ENCODE measurements at places on chromosomes 12 and 14.

GRCh38 chr12:113642216-113642615, 170.5 kb upstream of the LHX5 start:
- DNase-seq: no peak

DNA sequence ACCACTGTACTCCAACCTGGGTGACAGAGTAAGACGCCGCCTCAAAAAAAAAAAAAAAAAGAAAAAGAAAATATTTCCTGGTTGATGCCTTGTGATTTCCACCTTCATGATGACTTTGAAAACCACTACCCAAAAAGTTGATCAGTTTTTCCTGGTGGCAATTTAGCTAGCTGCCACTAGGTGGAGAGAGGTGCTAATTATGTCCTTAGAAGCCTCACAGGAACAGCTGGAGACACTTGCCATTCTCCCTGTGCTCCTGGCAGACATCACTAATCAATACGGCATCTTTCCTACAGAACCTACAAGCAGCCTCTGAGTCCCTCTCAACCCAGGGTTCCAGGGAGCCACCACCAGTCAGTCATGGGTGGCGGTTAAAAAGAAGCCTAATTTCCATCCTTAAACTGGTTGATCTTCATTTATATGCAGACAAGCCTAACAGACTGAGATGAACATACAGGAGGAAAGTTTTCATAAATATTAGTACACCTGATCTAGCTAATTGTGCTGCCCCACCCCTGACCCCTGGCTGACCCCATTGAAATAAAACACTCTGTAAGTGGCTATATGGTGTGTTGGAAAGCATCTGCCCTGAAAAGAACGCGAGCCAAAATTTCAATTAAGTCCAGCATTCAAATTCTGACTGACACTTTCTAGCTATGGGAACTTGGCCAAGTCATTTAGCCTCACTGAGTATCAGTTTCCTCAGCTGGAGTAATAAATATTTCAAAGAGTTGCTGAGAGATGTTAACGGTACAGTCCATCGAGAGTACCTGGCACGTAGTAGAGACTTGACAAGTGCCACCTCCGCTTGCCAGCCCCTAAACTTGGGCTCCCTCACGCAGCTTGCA, 6.2 kb upstream of the OAS1 start:
- no peak for DNase-seq

DNA sequence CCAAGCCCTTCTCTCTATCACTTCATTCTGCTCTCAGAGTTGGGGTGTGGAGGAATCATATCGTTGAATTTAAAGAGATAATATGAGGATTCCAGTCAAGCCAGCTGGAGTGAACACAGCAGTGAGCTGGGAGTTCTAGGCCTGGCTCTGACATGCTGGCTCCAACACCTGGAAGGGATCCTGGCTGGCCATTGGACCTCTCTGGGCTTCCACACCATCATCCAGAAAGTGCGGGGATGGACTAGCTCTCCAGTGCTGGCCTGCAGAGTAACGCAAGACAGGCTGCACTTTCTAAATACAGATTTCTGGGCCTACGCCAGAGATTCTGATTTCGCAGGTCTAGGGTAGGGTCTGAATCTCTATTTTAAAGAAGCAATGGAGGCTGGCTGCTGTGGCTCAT, 34.8 kb upstream of the HDAC7 start:
- DNase-seq: no peak

DNA sequence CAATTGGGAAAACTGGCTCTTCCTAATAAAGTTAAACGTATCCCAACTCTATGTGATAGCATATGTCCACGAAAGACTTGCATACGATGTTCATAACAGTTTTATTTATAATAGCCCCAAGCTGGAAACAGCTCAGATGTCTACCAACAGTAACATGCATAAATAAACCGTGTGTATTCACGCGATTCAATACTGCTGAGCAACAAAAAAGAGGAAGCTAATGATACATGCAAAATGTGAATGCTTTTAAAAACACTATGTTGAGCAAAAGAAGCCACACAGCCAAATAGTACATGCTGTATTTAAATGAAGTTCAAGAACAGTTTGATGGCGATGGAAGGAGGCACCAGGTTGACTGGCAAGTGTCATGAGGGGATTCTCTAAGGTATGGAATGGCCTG, 55.7 kb downstream of the TRIM9 start:
- no peak for DNase-seq

- DNase-seq: no peak
Observed at GRCh38 chr12:114430306-114430705, 24.4 kb upstream of the TBX5 start.

- peak; percentile 65 for DNase-seq
Observed at GRCh38 chr12:94650143-94651056, at the start of gene TMCC3. TMCC3 (minus strand) TSS chr12:94650557; CDS start chr12:94650430, 127 bp downstream.

GRCh38 chr12:115060477-115061168, 376.6 kb upstream of the TBX3 start:
- DNase-seq: no peak

GRCh38 chr14:92675421-92675820, 73.0 kb downstream of the LGMN start:
- DNase-seq: no peak

GRCh38 chr12:52347016-52347415, 20.3 kb downstream of the KRT85 start:
- DNase-seq: no peak

GRCh38 chr12:112551681-112552080, 132.9 kb downstream of the PTPN11 start:
- DNase-seq: no peak

DNA sequence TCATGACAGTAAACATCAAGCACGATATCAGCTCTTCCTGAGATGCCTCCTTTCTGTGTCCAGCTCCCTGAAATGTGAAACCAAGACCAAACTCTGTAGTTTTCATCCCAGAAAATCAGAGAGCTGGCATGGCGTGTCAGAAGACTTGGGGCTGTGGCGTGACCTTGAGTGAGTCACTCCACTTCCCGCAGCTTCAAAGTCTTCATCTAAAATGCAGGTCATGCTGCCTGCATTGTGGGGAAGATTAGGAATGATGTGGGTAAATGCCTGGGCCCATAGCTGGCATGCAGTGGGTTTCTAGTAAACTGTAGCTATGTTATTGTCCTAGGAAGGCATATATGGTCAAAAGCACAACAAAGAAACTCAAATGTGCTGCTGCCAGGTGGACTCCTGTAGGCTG, 28.8 kb downstream of the OAS2 start:
- no peak for DNase-seq

DNA sequence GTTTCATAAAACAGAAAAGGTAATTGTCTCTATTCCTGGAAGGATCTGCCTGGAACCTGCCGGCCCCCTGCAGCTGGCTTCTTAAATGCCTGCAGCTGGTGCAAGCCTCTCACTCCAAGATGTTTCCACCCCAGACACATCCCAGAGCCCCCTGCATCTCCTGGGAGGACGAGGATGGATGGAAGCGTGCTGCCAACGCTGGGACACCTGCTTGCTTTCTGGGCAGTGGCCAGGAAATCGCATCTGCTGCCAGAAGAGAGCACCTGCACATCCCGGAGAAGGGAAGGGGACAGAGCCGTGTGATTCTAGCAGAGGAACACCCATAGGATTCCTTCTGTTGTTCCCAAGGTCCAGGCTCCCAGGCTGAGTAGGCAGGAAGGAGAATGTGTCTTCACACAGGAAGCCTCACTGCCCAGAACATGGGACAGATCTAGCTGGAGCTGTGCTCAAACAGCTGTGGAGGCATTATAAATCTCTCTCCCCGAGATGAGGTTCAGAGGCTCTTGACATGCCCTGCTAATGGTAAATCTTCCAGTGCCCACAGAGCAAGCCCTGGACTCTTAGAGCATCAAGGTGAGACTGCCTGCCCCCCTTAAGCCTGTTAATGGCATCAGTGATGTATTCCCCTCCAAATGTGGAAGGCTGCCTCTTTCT, 138.8 kb upstream of the MAP1LC3B2 start:
- DNase-seq: no peak

GRCh38 chr14:101862177-101862576, 100.7 kb downstream of the PPP2R5C start:
- DNase-seq: no peak

- DNase-seq: no peak
Observed at GRCh38 chr12:71892059-71892458, 46.6 kb upstream of the TPH2 start.

GRCh38 chr12:45557016-45557415, 172.5 kb upstream of the ARID2 start:
- no peak for DNase-seq

- DNase-seq: peak; percentile 81
Observed at GRCh38 chr14:76701981-76702380, 59.3 kb upstream of the VASH1 start.

GRCh38 chr12:89162589-89163261, 189.6 kb downstream of the DUSP6 start:
- DNase-seq: peak; percentile 79

GRCh38 chr12:47527816-47528215, 178.0 kb downstream of the RPAP3 start:
- DNase-seq: no peak

GRCh38 chr12:104888481-104888880, 69.6 kb downstream of the SLC41A2 start:
- no peak for DNase-seq

GRCh38 chr12:92759634-92760268, 57.0 kb downstream of the PLEKHG7 start:
- DNase-seq: no peak

GRCh38 chr12:119100933-119101332, 77.8 kb upstream of the HSPB8 start:
- no peak for DNase-seq

DNA sequence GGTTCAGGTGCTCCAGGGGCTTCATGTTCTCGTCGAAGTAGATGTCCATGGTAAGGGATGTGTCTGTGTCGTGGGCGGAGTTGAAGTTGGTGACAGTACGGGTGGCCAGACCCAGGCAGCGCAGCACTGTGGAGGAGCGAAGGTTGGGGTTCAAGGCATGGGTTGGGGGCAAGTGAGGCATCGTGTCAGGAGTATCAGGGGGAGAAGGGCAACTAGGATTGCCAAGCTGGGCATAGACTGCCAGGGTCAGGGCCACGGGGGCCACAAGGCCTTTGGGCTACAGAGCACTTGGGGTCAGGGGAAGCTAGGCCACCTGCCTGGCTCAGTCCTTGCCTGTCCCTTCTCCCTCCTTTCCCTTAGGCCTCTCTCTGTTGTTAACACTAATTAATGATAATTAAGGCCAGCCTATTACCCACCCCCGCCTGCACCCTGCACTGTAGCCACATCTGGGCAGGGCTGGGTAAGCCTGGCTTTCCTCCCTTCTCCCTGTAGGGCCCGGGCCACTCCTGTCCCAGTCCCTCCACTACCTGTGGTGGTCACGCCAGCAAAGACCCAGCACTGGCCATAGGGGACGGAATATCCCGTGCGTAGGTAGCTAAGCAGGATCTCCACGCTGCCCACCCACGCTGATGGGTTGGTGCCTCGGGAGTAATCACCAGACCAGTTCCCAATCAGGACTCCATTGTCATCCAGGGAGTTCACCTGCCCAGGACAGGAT, 4.3 kb downstream of the TGM1 start:
- peak; percentile 56 for DNase-seq

DNA sequence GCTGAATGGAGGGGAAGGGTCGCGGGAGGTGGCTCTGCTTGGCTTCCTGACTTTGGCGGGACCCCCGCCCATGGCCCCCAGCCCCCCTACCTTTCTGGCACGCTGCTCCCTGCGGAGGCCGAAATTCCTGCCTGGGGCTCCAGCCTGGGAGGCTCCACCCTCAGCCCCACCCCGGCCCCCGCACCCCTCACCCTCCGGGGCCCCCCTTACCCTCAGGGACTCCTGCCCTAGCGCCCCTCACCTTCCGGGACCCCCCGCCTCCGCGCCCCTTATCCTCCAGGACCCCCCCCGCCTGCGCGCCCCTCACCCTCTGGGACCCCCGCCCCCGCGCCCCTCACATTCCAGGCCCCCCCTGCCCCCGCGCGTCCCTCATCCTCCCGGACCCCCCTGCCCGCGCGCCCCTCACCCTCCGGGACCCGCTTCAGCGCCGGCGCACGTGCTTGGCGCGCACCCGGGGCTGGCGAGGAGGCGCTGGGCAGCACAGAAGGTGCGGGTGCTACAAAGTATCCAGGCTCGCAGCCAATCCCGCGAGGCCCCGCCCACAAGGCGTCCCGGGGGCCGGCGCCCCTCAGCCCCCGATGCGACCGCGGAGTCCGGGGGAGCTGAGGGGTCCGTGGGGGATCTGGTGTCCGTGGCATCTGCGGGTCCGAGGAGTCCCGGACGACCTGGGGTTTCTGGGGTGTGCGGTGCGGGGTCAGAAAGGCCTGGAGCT, at the start of gene ANHX:
Gene ANHX (minus strand): TSS at position 477 of the 712 bp plus-strand sequence. CDS start 1,521 bp downstream, outside the sequence.
- DNase-seq: no peak

DNA sequence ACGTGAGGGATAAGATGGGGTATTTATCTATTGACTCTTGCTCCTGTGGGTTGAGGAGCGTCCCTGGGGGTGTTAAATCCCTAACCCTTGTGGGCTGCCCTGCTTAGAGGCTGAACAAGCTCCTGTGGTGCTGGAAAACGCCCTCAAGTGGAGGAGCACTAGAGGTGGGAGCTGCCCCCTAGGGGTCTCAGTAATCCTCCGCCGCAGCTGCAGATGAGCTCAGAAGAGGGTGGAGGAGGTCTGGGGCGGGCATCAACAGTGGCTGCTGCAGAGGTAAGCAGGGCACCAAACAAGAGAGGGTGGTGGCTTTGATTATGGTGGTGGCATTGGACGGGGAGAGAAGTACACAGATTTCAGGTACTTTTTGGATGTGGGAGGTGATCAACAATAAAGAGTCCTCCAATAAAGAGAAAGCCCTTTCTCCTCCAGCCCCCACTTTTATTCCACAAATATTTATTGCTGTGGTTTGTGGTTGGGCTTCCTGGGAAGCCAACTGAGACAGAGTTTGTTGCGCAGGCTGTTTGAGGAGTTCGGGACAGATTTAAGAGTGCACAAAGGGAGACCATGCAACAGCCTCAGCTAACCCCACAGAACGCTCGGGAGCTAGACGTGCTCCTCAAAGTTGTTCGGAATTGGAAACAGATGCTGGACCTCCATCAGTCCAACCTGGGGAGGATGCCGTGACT, 179.9 kb downstream of the ADCK1 start:
- DNase-seq: no peak

DNA sequence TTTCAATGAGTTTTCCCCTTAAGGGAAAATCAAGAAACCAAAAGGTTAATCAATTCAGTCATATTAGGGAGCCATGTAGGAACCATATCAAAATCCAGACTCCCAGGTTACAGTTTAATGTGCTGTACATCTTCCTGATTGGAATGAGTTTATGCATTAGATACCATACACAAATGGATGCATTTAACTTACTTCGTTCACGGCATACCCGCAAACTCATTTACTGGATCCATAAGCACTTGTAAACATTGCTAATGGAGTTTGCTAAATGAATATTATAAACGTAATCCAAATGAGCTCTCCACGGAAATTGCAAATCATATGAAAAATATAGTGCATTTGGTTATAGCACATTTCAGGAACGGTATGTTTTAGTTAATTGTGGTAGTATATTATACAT, 228.9 kb upstream of the G2E3 start:
- no peak for DNase-seq

- DNase-seq: peak; percentile 82
Observed at GRCh38 chr12:89707703-89708564, 704 bp downstream of the ATP2B1 start.

GRCh38 chr12:127830065-127830460, 436.9 kb upstream of the TMEM132C start:
- DNase-seq: no peak
